Activated naive CD4-positive, alpha-beta T cell (primary cell): ENCODE measurements at places on chromosomes 1 and 21.

DNA sequence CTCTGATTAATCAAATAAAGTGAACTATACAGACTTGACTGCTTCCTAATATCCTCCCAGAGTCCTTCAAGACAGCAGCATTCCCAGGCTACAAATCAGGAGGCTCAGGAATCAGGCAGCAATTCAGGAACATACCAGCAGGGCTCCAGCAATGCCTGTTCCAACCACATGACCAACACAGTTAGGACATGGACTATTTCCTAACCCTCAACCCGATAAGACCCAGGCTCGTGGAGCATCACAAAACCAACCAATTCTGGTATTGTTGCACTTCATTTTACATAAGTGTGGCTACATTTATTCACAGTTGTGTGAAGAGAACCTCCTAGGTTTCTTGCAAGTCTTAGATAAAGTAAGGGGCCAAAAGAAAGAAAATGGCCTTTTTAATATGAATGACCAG lies 546.2 kb upstream of the ADGRL2 start:
- no peak for DNase-seq

- no peak for DNase-seq
These were observed 178.0 kb downstream of the RYR2 start for GRCh38 chr1:237219751-237220642.

DNA sequence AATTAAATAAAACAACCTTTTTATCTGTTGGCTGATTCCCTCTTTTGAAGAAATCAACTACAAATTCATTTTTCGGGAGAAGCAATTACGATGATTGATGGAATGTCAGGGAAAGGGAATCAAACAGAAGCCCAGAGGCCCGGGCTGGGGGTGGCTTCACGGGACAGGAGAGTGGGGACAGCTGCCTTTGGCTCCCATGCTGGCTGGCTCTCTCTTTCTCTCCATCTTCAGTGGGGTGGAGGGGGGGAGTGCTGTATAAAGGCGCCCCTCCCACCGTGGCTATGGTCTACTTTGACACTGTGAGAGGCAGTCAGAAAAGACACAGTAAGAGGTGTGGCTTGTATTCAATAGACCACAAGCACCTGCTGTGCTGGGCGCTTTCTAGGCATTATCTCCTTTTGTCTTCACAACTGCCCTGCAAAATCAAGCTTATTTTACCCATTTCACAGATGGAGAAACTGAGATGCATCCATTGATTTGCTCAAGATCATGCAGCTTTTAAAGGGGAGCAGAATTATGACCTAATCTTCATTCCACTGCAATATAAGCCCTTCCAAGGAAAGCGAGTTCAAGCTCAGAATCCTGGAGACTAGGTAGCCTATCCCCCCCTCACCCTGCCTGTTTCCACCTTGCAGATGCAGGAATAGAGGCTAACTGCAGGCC lies 92.9 kb downstream of the GRIK3 start:
- no peak for DNase-seq

- no peak for DNase-seq
These were observed 21.1 kb upstream of the OR10J5 start for GRCh38 chr1:159556931-159557369.
